Mammary microvascular endothelial cell (primary cell): ENCODE measurements at places on chromosomes 2 and 18. TPM values are rescaled to one million over a fixed set of nuclear protein-coding genes. Genes with fewer than 3 reads are reported as not detected.

EGR4 gene
- total RNA-seq: not detected in 2 replicates

B4GALT6 gene
- total RNA-seq: 4.7 and 5.1 TPM in 2 replicates

SLC4A3 gene
- not detected in 2 replicates for total RNA-seq

DDX18 gene
- 41.6 and 45.1 TPM in 2 replicates for total RNA-seq

ZSWIM2 gene
- total RNA-seq: not detected in 2 replicates

KATNAL2 gene
- total RNA-seq: 0.54 and 2.2 TPM in 2 replicates

ZNF521 gene
- 18.1 and 25.3 TPM in 2 replicates for total RNA-seq

PSMG2 gene
- total RNA-seq: 98.3 and 100 TPM in 2 replicates

EFEMP1 gene
- 1,504 and 1,597 TPM in 2 replicates for total RNA-seq

VWC2L gene
- not detected in 2 replicates for total RNA-seq

SCN7A gene
- total RNA-seq: not detected in 2 replicates

CENPO gene
- total RNA-seq: 26.5 and 28.4 TPM in 2 replicates

MBD2 gene
- total RNA-seq: 33.2 and 33.9 TPM in 2 replicates

CACNB4 gene
- total RNA-seq: not detected in 2 replicates

ZBTB7C gene
- total RNA-seq: not detected in 2 replicates

R3HDM1 gene
- total RNA-seq: 11.3 and 17.2 TPM in 2 replicates

RNF144A gene
- total RNA-seq: 14.0 and 14.3 TPM in 2 replicates

MSH2 gene
- total RNA-seq: 27.4 TPM in 2 replicates

KCNK3 gene
- total RNA-seq: not detected in 2 replicates

ROCK2 gene
- total RNA-seq: 30.6 TPM in 2 replicates

DYNAP gene
- total RNA-seq: not detected in 2 replicates

SLC38A11 gene
- total RNA-seq: not detected in 2 replicates

SERPINB11 gene
- not detected in 2 replicates for total RNA-seq

SKOR2 gene
- total RNA-seq: not detected in 2 replicates

IL36B gene
- total RNA-seq: not detected in 2 replicates

RHOB gene
- 246 and 257 TPM in 2 replicates for total RNA-seq

TDRD15 gene
- not detected in 2 replicates for total RNA-seq

UGT1A8 gene
- total RNA-seq: not detected in 2 replicates

RAPGEF4 gene
- total RNA-seq: 7.2 and 12.8 TPM in 2 replicates

EIF2B4 gene
- total RNA-seq: 37.8 and 41.3 TPM in 2 replicates

MATN3 gene
- 4.0 and 4.1 TPM in 2 replicates for total RNA-seq

YPEL5 gene
- total RNA-seq: 49.8 and 50.3 TPM in 2 replicates

POTEI gene
- total RNA-seq: 0.05 and 0.07 TPM in 2 replicates

CLASP1 gene
- total RNA-seq: 26.7 and 38.6 TPM in 2 replicates

CRYGD gene
- not detected in 2 replicates for total RNA-seq
